ENCODE measurements at places on chromosomes 16 and 17.

DNA sequence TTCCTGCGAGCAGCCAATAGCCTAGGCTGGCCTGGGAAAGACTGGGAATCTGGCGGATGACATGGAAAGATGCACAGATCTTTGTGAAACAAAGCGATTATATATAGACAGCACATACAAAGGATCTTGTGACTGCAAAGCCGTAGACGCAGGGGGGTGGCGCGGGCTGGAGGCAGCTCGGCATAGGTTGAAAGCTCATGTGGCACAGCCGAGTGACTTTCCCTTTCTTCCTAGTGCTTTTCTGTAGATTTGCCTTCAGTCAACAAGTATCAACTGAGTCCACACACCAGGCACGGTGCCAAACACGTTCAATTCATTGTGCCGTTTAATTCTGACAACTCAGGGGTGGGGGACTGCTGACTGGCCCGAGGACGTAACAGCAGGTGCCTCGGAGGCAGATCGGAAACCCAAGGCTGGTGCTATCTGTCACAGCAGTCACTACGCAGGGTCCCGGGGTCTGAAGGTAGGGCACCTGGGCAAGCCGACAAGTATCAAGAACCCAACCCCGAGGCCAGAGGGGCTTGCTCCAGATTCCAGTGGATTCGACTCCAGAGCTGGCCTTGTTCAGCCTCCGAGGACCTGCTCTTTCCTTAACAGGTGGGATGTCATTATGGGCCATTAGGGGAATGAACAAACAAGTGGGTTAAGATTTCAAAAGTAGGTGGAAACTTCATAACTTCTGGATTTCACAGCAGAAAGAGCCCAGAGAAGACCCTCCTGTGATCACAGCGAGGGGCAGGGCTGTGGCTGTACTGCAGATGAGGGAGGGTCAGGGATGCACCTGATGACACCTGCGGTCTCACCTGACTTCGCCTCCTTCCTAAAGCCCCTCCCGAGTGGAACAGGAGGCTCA lies 5.9 kb downstream of the PAM16 start:
- DNase-seq, result no peak

DNA sequence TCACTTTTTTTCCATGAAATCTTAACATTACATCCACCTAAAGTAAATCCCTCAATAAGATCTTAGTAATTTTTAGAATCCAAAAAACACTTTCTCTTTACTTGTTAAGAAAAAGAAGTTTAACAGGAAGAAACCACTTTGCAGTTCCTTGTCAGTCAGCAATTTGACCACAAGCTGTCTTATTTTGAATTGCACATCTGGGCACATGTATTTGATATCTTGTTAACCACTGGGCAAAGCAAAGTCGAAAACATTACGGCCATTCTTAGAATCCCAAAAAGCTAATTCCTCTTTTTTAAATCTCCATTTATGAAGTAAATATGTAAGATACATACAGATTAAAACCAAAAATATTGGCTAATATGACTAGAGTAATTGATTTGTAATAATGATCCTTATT lies 1.1 kb downstream of the ABCA10 start:
- DNase-seq, result no peak

- DNase-seq, result no peak
Observed at GRCh38 chr17:10224582-10225195, 26.3 kb upstream of the GAS7 start.

GRCh38 chr16:73949574-73950320 lies 346.9 kb upstream of the PSMD7 start:
- DNase-seq, result no peak

- DNase-seq, result no peak
Observed at GRCh38 chr16:66360624-66361324, 5.7 kb upstream of the CDH5 start.

- peak; percentile 89 for DNase-seq
Observed at GRCh38 chr16:50699326-50700159, 6.1 kb downstream of the NOD2 start.

- DNase-seq, result no peak
Observed at GRCh38 chr17:78138204-78139060, 7.8 kb upstream of the C17orf99 start.

DNA sequence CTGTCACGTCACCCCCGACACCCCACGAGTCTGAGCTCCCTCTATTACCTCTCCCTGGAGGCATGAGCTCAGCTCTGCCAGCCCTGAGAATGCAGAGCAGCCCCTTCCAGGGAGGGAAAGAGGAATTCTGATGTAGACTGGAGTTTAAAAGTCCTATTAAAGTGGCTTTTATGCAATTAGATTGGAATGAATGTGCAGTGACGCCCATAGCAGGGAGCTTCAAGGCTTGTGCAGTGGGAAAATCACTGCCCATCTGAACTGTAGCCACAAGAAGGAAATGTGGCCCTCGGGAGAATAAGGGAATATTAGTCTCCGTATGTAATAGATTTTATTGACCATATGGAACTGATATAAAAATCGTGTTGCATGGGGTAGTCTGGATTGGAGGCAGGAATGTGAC lies 66.9 kb downstream of the ZNF423 start:
- DNase-seq, result no peak

GRCh38 chr16:8713635-8714172 lies 39.3 kb downstream of the ABAT start:
- no peak for DNase-seq

DNA sequence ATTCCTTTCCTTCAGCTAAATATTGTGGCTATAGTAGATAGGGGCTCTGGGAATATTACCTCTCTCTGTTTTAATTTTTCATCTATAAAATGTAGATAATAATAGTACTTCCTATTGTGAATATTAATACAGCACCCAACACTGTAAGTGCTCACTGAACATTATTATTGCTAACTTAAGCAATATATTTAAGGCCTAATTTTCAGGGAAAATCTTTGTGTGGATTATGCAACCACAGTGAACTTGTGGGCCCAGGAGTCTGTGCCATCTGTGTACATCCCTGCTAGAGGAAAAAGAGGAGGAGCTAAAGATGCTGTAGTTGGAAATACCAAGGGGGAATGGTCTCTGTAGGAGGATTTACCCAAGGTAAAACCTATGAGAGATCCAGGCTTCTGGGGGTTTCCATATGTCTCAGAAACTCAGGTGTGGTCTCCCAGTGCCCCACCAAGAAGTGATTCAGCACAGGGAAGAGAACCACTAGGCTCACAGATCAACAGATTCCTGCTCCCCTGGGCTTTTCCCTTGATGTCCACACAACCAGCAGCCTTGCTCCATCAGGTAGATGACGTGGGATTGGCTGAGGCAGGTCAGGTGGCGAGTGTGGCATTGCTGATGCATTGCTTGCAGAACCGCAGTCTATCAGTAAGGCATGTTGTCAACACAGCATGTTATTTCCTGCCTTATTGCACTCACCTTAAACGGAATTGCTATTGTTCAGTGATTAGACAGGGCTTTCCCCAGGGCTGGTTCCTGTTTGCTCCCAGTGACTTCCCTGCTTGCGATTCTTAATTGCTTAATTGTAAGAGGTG lies 1.6 kb upstream of the N4BP1 start:
- DNase-seq, result peak; percentile 99

All from CD4-positive, alpha-beta memory T cell (primary cell).